Stimulated activated CD8-positive, alpha-beta memory T cell treated with anti-CD3 and anti-CD28 coated beads, Interleukin-12 subunit alpha, Interleukin-12 subunit beta, amount 100 ng/mL, for 4 hours (primary cell): ENCODE measurements at places on chromosomes 7 and 10.

DNA sequence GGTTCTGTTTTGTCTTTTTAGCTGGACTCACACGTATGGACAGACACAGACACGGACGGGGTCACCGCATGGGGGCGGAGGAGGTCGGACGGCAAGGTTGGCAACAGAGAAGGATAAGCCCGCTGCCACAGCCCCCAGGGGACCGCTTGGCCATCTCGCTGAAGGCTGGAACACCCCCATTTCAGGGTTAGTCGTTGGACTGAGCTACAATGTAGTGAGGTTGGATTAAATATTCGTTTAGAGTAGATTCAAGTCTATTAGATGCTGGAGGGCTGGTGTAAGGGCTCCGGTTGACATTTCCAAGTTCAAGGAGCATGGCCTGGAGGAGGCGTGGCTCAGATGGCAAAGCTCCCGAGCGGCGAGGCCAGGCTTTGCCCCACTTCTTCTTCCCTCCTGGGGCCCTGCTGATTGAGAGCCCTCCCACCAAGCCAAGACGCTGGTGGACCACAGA is 35.2 kb downstream of the PPIF start:
- no peak for DNase-seq

DNA sequence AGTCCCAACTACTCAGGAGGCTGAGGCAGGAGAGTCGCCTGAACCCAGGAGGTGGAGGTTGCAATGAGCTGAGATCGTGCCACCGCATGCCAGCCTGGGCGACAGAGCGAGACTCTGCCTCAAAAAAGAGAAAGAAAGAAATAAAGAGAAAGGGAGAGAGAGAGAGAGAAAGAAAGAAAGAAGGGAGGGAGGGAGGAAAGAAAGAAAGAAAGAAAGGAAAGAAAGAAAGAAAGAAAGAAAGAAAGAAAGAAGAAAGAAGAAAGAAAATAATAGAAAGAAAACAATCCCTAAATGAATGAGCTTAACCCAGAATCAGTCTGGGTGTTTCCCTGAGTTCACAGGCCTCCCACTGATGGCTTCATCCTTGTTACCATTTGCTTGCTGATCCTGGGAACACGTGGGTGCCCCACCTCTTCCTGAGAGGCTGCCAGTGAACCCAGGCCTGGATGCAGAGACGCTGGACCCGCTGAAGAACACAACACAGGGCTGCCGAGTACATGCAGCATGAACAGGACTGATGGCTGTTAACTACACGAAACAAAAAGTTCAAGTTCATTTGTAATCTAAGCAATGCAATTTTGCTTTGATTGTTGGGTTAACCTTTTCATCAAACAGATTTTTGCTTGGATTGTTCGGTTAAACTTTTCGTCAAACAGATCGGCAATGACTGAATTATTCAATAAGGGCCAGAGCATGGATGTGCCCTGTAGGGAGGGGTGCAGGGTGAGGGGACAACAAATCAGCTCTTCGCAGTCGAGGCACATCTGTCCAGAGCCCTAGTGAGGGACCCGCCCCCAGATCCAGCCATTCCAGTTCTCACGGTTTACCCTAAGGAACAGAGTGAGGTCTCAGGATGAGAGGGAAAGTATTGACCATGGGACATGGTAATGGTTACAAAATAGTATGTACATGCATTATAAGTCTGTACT is 11.5 kb downstream of the NPFFR1 start:
- no peak for DNase-seq

- DNase-seq: no peak
Measured at GRCh38 chr7:11298220-11298619, 324.5 kb downstream of the PHF14 start.

GRCh38 chr10:7558036-7558435 is 108.7 kb downstream of the ITIH5 start:
- no peak for DNase-seq

GRCh38 chr7:7795203-7795602 is 76.8 kb upstream of the RPA3 start:
- no peak for DNase-seq

DNA sequence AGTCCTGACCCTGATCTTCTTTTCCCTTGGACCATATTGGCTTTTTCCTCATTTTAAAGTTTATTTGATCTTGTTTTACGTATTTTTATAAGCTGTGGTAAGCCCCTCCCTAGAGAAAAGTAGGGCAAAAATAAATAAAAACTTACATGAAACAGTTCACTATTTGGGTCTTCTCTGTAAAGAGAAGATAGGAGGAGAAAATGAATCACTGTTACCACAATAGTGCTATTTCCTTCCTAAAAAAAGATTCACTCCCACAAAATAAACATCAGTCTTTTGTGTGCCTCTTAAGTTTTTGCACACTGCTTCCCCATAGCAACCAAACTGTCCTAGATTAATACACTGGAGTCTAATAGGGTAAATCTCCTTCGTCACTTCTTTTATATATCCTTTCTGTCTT is 1.4 kb upstream of the SVIL start:
- no peak for DNase-seq

GRCh38 chr10:124971276-124971675 is 29.4 kb downstream of the ZRANB1 start:
- no peak for DNase-seq

DNA sequence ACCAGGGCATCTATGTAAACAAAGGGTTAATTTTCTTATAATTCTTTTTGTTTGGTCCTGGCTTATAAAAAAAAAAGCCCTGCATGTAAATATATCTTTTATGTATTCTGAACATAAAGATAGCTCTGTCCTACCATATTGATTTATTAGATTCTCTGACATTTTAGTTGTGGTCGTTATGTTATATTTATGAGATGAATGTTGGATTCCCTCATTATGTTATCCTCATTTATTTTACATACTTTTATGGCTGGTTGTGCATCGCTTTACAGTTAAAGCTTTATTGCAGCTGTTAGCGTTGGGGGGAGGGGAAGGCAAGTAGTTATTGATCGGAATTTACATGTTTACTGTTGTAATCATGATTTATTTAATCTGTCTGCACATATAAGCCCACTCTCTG is 431.5 kb downstream of the LRMDA start:
- no peak for DNase-seq

- DNase-seq: no peak
Measured at GRCh38 chr10:48480397-48481374, 124.2 kb downstream of the ARHGAP22 start.

- no peak for DNase-seq
Measured at GRCh38 chr7:81637534-81637933, 132.3 kb downstream of the HGF start.

GRCh38 chr7:134724606-134725005 is 54.8 kb upstream of the CALD1 start:
- DNase-seq: no peak

- DNase-seq: no peak
Measured at GRCh38 chr10:49257626-49258349, 41.2 kb upstream of the C10orf71 start.

- no peak for DNase-seq
Measured at GRCh38 chr10:113539789-113540188, 13.1 kb upstream of the HABP2 start.

- peak; percentile 22 for DNase-seq
Measured at GRCh38 chr7:28922624-28923331, 35.4 kb downstream of the TRIL start.

GRCh38 chr7:101285171-101285570 is 36.4 kb downstream of the IFT22 start:
- DNase-seq: no peak

DNA sequence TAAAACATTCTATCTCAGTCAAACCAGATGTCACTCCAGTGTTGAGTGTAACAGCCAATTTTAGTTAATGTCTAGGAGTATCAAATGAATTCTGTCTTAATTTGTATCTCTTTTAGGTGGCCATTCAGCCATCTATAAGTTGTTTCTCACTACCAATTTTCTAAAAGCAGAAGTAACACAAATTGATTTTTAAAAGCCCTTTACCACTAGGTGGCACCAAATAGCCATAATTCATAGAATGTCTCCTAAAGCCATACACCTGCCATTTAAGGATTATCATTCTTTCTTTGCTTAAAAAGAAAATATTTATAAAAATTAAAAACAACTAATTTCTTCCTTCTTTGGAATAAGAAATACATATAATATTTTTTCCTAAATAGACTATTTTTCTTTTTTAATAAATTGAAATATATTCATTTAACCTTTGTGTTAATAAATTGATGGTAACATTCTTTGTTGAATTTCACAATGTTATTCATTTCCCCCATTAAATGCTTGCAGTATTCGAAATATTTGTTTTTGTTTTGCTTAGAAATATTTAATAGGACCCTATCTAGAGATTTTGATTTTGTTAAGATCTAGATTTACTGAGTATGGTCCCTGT is 107.8 kb upstream of the PPP1R3A start:
- DNase-seq: no peak

DNA sequence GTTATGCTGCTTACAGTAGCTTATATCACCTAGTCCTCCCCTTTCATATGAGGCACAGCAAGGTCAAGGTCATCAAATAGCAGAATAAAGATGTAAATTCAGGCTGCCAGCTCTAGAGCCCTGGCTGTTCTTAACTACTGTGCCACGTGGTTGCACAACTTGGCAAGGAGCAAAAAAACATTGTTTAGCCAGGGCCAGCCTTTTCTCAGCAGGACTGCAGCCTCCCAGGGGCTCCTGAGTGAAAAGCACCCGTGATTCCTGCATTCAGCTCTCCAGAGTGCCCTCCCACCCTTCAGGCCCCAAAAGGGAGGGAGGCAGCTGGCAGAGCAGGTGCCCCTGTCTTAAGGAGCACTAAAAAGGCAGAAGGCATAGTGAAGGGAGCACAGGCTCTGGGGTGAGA is 31.8 kb upstream of the TM9SF3 start:
- no peak for DNase-seq

DNA sequence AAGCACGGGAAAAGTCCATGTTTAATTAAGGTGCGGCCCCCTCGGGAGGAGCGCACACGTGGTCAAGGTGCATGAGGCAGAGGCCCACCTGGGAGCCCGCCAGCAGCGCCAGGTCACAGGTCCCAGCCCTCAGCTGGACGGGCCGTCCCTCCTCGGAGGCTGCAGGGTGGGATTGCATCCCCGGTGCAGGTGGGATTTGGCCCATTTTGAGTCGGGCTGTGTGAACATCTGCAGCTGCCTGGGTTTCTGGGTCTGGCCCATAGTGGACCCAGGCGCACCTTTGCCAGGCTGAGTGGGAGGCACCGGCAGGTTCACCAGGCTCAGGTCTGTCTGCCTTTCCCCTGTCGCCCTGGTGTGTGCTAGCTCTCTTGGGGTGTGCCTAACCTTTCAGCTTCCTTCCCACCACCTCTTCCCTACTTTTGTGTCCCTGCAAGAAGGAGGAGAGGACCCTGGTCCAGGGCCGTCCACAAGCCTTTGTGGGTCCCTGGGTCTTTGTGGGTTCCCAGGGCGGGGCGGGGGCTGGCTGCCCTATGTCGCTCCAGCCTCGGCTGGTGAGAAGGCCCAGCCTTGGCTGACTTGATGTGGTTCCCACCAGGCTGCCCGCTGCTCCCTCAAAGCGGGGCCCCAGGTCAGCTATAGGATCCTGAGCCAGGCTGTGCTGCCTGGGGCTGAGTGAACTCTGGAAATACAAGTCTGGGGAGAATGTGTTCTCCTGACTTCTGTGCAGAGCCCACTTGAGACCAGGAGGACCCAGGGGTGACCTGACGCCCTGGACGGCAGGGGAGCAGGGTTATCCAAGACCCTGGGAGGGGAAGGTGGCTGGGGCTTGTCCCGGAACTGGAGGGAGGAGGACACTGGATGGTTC is 186.7 kb upstream of the SHH start:
- DNase-seq: no peak

GRCh38 chr7:157661611-157661975 is 324.8 kb downstream of the DNAJB6 start:
- DNase-seq: no peak

GRCh38 chr7:98107313-98107721 is 655 bp downstream of the LMTK2 start:
- peak; percentile 10 for DNase-seq

- no peak for DNase-seq
Measured at GRCh38 chr7:151126491-151127137, 40.3 kb downstream of the AGAP3 start.

DNA sequence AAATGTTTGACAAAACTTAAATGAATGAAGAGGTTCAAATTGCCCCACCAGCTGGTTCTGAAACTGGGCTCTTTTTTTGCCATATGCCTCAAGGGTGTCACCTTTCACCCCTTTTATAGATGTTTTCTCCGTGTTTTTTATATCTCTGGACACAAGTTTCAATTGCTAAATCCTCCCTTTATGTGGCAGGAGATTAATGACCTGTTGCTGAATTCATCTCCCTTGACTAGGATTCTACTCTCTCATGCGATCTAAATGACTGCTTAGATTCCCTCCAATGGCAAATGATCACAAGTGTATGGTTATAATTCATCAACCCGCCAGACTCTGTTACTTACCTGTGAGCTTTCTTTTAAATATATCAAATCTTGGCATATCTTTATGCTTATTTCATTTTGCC is 677.0 kb upstream of the POT1 start:
- no peak for DNase-seq

DNA sequence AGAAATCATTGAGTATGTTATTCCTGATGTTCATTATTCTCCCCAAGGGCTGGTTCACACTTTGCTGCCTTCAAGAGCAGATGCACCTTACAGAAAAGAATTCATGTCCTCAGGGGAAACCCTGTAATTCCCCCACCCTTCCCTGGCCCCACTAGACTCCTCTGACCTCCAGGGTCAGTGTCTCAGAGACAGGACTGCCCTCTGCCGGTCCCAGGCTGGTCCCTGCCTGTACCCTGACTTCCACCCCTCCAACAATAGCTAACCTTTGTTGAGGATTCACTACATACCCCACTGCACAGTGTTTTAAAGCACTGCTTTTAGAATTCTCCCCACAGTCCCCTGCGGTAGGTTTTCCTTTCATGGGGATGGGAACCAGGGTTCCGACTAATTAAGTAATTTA is 4.4 kb upstream of the SEPHS1 start:
- DNase-seq: no peak

- DNase-seq: no peak
Measured at GRCh38 chr7:150515248-150516147, 826 bp downstream of the GIMAP7 start.

DNA sequence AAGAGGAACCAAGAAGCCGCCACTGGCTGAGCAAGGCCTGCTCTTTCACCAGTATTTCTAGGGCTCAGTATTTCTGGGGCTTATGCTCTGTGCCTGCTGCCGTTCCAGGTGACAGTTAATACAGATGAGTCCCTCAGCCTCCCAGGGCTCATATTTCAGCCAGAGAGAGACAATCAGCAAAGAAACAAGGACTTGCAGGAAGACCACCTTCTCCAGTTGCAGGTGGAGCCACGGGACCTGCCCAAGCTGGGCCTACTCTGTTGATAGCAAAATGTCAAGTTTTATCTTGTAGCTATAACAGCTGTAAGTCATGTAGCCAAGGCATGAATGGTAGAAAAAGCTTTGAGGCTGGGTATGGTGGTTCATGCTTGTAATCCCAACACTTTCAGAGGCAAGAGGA is 42.7 kb downstream of the NPTX2 start:
- DNase-seq: no peak
